ENCODE measurements at places on chromosomes 2 and 18.

DNA sequence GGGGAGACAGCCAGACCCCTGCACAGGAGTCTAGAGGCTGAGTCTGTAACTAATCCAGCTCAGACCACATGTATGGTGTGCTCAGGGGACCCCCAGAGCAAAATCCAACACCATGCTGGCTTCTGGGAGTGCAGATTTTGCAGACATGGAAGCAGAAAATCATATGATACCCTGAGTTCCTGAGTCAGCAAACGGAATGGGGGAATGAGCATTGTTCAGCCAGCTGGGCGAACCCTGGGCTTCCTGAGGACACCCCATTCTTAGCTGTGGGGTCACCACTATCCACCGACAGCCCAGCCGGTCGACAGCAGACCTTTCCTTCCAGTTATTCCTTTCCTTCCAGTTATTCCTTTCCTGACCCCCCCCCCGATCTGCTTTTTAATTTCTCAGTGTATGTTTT is 322.9 kb downstream of the GBX2 start:
- no peak for DNase-seq

DNA sequence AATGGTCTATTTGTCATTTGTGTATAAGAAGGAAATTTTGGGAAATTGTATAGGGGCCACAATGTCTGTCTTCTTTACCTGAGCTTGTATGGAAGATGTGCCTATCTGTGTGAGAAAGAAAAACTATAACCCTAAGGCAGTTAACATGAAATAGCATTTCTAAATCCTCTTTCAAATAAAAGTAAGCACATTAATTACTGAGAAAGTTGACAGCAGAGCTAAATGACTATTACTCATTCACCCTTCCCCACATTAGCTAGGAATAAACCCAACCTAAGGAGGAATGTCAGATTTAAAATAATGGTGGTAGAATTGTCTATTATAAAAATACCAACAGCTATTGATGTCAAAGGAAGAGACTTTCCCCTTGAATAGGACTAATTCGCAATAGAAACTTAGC is 56.2 kb downstream of the SLC38A11 start:
- no peak for DNase-seq

GRCh38 chr2:85468704-85469349 is 50.3 kb downstream of the SH2D6 start:
- peak; percentile 17 for DNase-seq

DNA sequence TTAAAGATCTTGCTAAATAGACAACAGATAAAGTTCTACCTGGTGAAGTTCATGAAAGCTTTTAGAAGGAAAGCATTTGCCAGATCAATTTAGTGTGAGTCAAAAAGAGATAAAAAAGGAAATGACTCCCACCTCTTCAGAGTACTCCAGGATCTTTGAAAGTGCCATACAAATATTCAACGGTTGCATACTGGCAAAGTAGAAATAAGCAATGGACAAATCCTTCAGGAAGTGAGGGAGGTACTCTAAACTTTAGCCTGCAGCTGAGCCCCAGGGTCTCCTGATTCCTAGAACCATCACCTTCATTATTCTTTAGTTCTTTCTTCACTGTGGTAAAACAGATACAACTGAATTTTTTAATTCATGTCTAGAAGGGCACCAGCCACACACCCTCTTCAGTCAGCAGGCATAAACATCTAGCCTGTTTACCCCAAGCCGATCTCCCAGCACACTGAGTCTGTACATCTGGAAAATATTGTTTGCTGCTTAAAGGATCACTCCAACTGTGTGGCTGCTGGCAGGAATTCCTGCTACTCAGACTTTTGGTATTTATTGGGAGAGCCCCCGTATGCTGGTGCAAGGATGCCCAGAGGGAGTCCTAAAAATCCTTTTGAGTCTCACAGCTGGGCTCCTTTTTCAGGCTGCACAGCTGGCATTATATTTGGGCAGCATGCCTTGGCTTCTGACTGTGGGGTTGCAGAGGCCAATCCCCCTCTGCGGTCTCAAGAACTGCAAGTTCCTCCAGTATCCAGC is 72.3 kb upstream of the SESTD1 start:
- peak; percentile 65 for DNase-seq

DNA sequence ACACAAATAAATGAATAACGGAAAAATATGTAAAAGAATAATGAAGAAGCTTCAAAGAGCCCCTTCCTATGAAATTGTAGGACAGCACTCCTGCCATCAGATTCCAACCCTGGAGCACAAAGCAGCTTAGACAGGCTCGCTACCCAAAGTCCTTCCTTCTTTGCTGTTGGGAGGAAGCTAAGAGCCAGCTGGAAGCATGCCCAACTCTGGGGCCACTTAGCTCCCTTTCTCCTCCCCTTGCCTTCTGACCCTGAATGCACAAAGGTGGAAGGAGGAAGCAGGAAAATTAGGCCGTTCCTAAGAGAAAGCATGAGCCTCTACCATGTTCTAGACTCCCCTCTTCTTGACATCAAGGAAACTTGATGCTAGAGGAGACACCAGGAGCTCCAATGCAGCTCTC is 700.8 kb downstream of the RNF144A start:
- no peak for DNase-seq

GRCh38 chr2:34602262-34602661 is 1003.2 kb upstream of the FAM98A start:
- DNase-seq: no peak

DNA sequence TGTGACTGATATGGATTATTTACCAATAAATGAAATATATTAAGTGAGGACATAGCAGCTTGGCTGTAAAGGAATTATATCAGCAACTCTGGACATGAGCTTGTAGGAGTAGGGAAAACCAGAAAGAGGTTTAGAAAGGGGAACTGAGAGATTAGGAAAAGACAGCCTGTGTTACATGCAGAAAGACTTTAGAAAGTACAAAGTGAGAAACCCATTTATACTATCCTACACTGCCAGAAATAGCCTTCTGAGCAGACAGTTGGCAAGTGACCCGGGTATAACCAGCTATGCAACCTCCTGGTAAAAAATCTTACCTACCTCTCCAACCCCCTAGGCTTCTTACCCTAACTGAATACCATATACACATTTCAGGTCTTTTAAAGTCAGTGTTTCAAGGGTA is 134.1 kb downstream of the ANKRD44 start:
- DNase-seq: no peak

GRCh38 chr2:53562407-53562806 is 205.2 kb upstream of the CHAC2 start:
- no peak for DNase-seq

GRCh38 chr2:59389240-59389639 is 1148.1 kb upstream of the FANCL start:
- no peak for DNase-seq

GRCh38 chr2:71807581-71808451 is 339.8 kb downstream of the CYP26B1 start:
- no peak for DNase-seq

- no peak for DNase-seq
Observed at GRCh38 chr2:205752924-205753323, 70.6 kb downstream of the NRP2 start.

GRCh38 chr2:129829588-129829987 is 149.9 kb upstream of the RAB6C start:
- DNase-seq: no peak

DNA sequence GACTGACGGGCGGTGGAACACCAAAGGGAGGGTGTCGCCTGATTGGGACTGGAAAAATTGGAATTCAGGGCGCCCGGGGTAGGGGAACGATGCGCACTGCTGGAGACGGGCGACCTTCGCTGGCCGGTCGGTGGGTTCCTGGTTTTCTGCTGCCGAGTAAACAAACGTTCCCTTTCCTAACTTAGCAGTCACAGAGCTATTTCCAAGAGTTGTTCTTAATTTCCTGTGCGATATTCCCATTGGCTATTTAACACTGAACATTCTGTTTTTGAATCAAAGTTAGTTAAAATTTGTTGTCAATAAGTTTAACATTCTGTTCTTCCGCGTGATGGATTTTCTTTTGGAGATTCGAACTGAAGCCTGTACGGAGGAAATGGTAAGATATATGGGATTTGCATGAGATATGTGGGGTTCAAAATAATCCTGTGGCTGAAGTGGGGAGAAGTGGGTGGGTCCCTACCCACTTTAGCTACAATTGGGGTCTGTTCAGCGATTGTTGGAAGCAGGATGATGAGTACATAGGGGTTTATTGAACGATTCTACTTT is 862 bp downstream of the C18orf54 start:
- DNase-seq: peak; percentile 3

DNA sequence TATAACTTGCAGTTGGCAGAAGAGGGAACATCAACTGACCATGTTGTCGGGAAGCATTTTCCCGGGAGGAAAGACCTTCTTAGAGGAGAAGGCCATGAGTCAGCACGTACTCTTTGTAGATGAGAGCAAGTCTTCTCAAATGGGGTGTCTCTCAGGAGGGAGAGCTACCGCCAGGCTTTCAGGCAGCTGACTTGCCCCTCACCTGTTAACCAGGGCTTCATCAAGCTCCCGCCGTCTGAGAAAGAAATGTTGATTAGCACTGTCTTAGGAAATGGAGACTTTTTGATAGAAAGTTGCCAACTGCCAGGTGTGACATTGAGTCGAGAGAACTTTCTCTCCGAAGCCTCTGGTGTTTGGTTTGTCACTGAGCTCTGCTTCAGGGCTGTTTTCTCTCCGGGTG is 196.1 kb downstream of the ZNF407 start:
- DNase-seq: no peak

DNA sequence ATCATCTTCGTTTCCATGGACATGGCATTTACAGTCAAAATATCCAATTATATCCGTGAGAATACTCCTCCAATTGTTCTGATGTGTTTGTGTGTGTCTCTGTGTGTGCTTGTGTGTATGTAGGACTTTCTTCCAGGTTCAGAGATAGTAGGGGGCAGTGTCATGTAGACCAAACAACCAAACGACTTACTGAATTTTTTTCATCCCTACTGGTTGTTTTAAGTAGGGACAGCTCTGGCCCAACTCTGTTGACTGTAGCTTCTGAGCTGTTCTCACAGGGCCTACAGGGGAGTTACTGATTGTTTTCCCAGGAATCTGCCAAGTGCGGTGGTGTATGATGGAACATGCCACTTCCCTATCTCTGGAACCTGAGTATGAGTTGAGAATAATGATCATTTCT is 69.6 kb downstream of the ETAA1 start:
- DNase-seq: no peak

Measured in HFF-Myc (cell line).